A673 (cell line): ENCODE measurements at places on chromosomes 1 and 21. TPM values are rescaled to one million over a fixed set of nuclear protein-coding genes. Genes with fewer than 3 reads are reported as not detected.

Gene NR1I3
- total RNA-seq: not detected in 2 replicates

Gene CCDC185
- total RNA-seq: not detected in 2 replicates

Gene DDR2
- total RNA-seq: 121 and 145 TPM in 2 replicates

Gene NTNG1
- total RNA-seq: 91.5 and 93.8 TPM in 2 replicates

Gene VWA5B1
- not detected in 2 replicates for total RNA-seq

Gene TAL1
- total RNA-seq: 0.11 TPM in 2 replicates

Gene MTARC2
- total RNA-seq: 0.55 TPM in 1 of 2 replicates, not detected in the other

Gene VANGL2
- 20.9 and 22.7 TPM in 2 replicates for total RNA-seq

Gene LCE3D
- not detected in 2 replicates for total RNA-seq

Gene MATN1
- not detected in 2 replicates for total RNA-seq

Gene DCST1
- total RNA-seq: not detected in 2 replicates

Gene SH3BGR
- 2.9 and 4.9 TPM in 2 replicates for total RNA-seq

Gene KLF17
- total RNA-seq: not detected in 2 replicates

Gene MARK1
- total RNA-seq: 5.1 and 6.9 TPM in 2 replicates

Gene VSIG8
- not detected in 2 replicates for total RNA-seq
